Esophagus squamous epithelium (tissue), 5 donors: ENCODE measurements at places on chromosomes 7 and 10.

DNA sequence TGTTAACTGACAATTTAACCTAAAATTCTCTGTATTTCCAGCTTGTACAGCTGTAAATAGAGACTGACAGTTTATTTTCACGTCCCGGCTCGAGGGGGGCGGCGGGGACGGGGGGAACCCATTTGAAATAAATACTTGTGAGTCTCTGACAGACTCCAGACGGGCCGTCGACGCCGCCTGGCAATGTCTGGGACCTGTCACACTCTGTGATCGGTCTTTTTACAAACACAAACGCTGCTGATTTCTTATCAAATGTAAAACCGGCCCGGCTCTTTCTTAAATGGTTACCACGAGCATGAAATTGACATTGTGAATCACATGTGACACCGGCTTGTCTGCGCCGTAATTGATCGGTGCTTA is 57.0 kb downstream of the UNCX start:
- no peak for DNase-seq

DNA sequence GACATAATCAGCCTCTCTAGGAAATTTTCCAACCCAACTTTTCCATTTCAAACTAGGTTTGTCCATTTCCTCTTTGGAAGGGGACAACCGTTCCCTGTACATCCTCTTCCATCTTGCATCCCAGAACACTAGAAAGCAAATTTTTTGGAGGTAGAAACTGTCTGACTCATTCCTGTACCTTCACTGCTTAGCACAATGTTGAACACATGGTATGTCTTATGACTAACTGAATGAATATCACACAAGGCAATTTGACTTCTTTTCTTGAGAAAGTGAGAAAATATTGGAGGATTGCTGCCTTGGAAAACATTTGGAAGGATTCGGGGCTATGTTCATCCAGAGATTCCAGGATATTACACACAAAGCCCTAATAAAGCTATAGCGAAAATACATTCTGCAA is 289.1 kb downstream of the FGFR2 start:
- DNase-seq = no peak

DNA sequence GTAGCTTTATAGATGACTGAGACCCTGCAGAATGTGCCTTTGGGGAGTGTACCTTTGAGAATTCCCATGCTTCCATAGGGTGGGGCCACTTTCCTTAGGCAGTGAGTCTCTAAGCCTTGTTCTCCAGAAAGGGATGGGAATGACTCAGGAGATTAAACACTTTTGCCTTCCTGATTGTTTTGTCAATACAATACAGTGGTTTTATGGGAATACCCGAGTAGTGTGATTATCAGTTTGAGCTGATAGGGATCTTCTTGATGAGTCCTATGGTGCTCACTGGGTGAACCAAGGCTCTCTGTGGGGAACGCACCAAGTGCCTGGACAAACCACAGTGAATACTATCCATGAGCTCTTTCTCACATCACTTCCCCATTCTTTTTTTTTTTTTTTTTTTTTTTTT is 6.3 kb downstream of the MYOF start:
- DNase-seq = no peak

- DNase-seq = no peak
Measured at GRCh38 chr10:112716076-112716475, 234.0 kb upstream of the TCF7L2 start.

- no peak for DNase-seq
Measured at GRCh38 chr10:132140167-132140925, 46.4 kb upstream of the DPYSL4 start.

DNA sequence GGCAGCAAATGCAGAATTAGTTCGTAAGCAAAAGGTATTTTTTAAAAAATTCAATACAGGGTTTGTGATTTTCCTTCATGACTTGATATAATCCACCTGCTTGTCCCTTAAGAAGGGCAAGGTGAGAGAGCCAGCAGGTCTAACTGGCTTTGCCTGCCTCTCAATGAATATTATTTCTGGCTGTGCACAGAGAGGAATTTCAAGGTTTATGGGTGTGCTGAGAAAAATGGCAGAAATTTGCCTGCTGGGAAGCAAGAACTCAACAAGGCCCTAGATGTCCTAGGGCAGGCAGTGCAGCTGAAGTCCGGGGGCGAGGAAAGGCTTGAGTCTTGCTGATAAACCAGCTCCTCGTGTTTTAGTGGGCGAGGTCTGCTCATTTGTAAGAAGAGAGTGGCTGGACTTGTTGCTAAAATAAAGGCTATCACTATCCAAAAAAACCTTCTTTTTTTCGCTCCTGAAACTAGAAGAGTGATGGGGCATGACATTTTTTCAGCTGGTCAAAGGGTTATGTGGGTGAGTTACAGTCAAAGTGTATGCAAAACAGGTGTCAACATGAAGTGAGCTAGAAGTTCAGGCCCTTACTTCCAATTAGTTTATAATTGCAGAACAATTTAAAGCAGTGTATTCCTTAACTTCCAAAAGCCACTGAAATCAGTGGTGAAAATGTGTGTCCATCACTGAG is 385.8 kb upstream of the KLF6 start:
- no peak for DNase-seq

DNA sequence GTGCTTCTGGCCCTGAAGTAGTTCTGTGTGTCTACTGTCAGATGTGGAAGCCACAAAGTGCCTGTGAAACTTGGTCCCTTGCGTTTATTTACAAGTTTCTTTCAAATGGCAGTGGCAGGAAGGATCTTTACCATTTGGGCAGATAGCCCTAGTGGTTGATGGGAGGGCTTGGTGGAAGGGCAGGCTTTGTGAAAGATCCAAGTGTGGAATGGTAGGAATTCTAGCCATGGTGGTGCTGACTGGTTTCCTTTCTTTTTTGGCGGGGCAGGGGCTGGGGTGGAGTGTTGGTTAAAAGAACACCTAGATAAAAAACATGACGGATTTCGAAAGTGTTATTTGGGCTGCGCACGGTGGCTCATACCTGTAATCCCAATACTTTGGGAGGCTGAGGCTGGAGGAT is 27.0 kb downstream of the AUTS2 start:
- no peak for DNase-seq

GRCh38 chr7:3242398-3242972 is 58.6 kb upstream of the SDK1 start:
- DNase-seq = no peak

DNA sequence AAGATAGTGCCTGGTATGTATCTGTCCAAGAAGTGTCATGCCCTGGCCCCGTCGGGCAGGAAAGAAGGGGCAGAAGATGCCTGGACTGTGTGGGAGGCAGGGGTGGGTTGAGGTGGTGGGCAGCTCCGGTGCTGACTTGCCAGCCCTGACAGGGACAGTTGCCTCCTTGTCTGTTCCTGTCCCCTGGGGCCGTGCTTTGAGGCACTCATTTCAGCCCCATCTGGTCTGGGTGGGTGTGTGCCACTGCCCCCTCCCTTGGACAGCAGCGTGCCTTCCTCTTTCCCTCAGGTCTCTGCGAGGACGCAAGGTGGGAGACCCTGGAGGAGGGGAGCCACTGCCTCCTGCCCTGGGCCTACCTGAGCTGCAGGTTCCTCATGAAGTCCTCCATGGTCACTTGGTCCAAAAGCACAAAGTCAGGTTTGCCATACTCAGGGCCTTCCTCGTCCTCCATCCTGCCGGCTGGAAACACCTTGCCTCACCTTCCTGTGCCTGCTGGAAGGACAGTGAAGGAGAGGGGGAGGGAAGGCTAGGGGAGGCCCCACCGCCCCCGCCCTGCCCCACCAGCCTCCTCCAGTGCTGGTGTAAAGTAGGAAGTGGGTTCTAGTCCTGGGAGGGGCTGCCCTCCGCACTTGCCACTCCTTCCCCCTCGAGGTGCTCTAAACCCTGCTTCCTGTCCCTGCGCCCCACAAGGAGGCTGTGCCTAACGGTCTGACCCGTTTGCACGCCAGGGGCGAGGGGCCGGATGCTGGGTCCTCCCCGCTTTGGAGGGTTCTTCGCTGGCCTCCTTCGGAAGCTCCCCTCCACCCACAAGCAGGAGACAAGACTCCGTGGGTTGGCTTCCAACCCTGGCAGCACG is at the start of gene MYO1G:
TSS of gene MYO1G (minus strand) at position 505 of the 856 bp plus-strand sequence. CDS start at position 451, 54 bp downstream.
- DNase-seq = peak; percentile 36

DNA sequence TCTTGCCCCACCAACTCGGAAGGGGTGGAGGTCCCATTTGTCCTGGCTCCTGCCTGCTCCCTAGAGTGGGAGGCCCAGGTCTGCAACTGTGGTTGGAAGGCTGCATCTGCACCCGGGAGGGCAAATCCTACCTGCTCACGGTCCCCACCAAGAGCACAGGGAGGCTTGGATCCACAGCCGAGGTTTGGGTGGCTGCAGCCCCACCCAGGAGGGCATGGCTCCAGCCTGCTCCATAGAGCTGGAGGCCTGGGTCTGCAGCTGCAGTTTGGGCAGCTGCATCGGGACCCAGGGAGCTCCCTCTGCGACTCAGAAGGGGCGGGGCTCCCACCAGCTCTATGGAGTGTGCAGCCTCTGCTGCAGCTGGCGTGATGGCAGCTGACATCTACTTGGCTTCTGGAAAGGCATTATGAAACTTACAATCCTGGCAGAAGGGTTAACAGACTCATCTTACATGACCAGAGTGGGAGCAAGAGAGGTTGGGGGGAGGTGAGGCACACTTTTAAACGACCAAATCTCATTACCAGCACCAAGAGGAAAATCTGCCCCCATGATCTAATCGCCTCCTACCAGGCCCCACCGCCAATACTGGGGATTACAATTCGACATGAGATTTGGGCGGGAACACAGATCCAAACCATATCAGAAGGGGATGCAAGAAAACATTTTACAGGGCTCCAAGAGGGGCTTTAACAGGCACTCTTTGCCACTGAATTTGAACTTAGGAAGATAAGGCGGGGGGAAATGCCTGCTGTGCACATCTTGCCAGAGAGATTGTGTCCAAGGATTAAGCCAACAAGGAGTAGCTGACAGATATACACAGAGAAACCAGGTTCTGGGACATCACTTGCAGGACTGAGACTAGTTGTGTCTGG is 8.2 kb upstream of the BLVRA start:
- no peak for DNase-seq

GRCh38 chr10:82041018-82041417 is 166.0 kb downstream of the NRG3 start:
- DNase-seq = no peak

DNA sequence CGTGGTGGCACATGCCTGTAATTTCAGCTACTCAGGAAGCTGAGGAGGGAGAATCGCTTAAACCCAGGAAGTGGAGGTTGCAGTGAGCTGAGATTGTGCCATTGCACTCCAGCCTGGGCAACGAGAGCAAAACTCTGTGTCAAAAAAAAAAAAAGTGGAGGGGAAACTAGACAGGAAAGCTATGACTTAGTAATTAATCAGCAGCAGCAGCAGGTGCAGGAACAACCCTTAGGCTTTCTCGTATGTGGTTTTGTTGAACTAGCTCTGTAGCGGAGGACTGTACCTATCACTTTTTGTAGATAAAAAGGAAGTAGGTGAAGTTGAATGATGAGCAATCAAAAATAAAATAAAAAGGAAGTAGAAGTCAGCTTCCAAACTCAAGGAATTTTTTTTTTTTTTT is 76.9 kb upstream of the KMT2C start:
- DNase-seq = no peak

DNA sequence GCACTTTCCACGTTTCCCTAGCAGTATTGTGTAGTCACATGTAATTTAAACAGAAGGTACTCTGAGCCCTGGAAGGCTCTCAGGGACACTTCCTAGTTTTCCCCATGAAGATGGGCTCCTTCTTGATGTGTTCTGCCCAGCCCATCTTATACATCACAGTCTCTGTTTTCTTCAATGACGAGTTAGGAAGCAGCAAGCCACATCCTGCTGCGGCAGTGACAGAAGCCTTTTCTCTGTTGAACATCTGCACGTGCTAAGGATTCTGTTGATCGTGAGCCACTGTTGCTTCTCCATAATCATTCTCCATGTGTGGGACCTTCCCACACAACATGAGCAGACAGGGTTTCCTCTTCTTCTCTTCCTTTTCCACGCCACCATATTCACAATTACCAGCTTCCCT is 298.0 kb upstream of the IMMP2L start:
- DNase-seq = no peak

GRCh38 chr10:17443707-17444387 is 10.5 kb downstream of the ST8SIA6 start:
- DNase-seq = no peak
